Germinal center (tissue), 1 donor: ENCODE measurements at places on chromosomes 5 and 9.

GRCh38 chr5:163912046-163912445, 406.6 kb downstream of the MAT2B start:
- DNase-seq: no peak

DNA sequence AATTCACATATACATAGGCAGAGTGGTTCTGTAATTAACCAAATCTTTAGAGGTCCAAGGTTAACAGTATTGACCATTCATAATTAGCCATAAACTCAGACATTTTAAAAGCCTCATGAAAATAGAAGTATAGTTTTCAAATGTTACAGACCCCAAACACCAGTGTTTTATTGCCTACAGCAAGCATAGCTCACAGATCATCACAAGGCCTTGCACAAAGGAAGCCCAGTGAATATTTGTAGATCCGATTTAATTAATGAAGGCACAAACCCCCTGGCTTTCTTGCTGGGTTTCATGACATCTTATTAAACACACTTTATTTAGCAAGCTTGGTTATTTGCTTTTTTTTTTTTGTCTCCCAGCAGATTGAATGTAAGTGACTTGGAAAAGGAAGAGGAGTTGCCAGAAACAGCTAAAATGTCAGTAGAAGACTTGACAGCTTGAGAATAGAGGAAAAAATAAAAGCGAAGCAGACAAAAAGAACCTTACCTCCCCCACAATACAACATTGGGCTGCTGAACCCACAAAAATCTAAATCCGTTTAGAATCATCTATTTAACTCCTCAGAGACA, 283.9 kb upstream of the TNC start:
- DNase-seq: no peak

DNA sequence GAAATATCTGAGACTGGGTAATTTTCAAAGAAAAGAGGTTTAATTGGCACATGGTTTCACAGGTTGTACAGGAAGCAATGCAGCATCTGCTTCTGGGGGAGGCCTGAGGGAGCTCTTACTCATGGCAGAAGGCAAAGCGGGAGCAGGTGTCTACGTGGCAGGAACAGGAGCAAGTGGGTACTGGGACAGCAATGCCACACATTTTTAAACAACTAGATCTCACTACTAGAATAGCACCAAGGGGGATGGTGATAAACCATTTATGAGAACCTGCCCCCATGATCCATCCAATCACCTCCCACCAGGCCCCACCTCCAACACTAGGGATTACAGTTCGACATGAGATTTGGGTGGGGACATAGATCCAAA, 47.6 kb upstream of the HOMER1 start:
- DNase-seq: no peak

DNA sequence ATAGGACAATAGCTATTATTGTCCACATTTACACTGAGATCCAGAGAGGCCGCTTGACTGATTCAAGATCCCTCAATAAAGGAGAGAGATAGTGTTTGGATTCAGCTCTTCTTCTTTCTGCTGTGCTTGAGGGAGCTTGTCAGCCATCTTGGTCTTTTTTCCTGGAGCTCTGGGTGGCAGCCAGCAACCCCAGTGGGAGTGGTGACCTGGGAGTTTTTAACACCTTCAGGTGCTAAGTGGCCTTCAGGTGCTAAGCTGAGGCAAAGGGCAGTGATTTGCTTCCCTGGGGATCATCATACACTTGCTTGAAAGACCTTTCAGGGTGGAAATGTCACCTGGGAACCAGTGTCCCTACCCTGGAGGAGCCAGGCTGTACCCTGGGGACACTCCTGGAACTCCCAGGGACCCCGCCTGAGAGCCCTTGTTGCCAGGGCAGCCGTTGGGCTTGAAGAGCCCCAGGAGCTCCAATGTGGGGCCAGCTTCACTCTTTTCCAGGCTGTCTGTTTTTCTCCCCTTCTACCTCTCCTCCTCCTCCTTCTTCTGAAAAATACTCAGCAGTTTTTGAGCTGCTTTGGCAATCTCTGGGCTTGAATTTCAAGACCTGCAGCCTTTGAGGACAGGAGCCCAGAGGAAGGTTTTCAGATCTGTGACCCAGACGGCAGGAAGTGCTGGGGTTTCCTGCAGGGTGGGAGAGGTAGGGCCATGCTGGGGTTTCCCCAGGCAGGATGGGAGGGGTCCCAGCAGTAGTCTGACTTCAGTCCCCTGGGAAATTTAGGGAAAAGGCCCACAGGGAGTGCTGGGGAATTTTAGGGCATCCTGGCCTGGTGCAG, 59.7 kb downstream of the FGF18 start:
- DNase-seq: no peak

GRCh38 chr5:154850255-154851062, at the start of gene FAXDC2:
Gene FAXDC2, minus strand, starts transcription at chr5:154850603. Its CDS starts 12,425 bp downstream, at chr5:154838178.
- no peak for DNase-seq

DNA sequence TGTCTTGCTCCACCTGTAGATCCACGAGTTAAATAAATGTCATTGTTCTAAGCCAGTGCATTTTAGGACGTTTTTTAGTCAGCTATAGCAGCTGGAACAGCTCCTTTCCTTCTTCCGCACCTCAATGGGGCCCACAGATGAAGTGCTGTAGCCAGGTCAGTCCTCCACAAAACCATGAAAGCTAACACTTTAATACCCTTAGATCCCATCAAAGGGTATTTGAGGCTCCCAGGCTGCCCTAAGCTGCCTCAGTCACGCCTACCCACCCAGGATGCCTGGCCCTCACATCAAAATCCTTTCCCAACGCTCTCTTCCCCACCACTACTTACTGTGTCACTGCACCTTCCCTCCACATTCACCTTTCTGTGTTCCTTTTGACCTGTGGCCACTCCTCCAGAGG, 44.1 kb upstream of the ACO1 start:
- DNase-seq: no peak

DNA sequence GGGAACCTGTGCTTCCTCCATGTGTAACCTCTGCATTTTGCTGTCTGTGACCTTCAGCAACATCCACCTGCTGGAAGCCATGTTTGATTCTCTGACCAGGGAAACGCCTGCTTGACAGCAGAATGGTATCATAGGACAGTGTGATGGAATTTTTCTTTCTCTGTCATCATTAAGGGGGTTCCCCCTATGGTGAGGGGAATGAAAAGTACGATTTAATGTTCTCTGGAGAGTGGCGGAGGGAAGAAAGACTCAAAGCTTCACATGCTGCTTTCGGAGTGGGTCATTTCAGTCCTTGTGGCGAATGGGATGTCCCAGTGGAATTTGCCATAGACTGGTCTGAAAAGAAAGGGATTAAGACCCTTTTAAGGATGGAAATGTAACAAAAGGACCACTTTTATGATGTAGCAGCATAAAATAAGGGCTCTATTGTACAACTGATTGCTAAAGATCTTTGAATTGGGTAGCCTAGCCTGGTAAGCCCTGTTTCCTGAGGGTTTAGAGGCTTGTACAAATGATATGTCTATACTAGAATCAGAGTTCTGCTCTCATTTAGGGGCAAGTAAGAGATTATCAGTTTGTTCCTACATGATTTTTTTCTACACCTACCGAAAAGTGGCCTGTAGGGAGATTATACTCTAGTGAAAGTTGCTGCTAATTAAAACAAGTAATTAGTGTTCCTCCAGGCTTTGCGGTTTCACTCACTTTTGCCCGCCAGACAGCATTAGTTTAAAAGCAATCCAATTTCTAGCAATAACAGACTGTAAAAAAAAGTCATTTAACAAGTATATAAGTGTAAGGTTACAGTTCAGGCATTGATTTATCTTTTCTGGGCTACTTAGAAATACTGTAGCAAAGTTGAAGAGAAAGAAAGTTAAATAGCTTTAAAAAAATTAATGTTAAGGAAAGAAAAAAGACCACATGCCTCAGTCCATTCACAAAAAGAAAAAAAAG, 904.5 kb downstream of the NR2F1-AS1 start:
- no peak for DNase-seq
